ENCODE measurements at places on chromosomes 2 and 18.

GRCh38 chr2:158773121-158773520 is 22.0 kb upstream of the DAPL1 start:
- DNase-seq = no peak

DNA sequence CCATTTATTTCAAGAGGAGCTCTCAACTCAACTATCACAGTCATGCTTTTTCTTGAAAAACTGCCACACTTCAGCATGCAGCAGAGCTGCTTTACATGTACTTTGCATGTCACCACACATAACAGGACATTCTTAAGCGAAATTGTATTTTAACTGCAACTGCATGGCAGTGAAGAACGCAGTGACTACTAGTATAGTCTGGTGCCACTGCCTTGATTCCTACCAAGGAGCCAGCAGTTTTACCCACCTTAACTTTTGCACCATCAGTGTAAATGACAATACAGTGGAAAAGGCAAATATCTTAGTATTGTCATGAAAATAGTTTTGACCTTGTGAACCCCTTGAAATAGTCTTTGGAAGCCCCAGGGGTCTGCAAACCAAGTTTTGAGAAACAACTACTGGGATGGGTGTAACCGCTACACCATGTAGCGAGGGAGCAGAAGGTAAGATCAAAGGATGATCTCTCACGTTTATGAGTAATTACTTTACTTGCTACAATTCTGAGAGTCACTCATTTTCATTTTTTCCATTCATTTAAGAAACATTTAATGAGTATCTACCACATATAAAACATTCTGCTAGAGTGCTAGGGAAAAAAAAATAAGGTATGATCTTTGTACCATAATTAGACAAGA is 32.3 kb upstream of the MPP4 start:
- DNase-seq = no peak

GRCh38 chr2:189819297-189819704 is 35.1 kb downstream of the PMS1 start:
- DNase-seq = no peak

DNA sequence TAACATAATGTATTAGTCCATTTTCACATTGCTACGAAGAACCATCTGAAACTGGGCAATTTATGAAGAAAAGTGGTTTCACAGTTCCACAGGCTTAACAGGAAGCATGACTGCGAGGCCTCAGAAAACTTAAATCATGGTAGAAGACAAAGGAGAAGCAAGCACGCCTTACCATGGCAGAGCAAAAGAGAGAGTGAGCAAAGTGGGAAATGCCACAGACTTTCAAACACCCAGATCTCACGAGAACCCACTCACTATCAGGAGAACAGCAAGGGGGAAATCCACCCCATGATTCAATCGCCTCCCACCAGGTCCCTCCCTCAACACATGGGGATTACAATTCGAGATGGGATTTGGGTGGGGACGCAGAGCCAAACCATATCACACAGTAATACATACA is 22.5 kb downstream of the PIGN start:
- no peak for DNase-seq

DNA sequence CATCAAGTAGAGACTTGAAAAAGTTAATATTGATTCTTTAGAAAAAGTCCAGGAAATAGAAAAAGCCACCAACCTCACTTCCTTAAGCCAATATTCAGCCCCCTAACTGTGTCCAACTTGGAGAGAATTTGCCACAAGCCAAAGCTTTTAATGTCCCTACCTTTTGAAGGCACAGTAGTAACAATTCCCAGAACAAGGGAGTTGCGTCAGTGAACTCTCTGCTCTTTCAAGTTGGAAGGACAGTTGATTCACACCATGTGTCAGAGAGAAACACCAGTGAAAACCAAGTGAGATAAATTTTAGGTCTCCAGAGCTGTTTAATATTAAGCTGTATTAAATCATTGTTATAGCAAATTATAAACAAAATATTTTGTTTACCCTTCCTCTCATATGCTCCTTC is 66.1 kb downstream of the EXOC6B start:
- no peak for DNase-seq

DNA sequence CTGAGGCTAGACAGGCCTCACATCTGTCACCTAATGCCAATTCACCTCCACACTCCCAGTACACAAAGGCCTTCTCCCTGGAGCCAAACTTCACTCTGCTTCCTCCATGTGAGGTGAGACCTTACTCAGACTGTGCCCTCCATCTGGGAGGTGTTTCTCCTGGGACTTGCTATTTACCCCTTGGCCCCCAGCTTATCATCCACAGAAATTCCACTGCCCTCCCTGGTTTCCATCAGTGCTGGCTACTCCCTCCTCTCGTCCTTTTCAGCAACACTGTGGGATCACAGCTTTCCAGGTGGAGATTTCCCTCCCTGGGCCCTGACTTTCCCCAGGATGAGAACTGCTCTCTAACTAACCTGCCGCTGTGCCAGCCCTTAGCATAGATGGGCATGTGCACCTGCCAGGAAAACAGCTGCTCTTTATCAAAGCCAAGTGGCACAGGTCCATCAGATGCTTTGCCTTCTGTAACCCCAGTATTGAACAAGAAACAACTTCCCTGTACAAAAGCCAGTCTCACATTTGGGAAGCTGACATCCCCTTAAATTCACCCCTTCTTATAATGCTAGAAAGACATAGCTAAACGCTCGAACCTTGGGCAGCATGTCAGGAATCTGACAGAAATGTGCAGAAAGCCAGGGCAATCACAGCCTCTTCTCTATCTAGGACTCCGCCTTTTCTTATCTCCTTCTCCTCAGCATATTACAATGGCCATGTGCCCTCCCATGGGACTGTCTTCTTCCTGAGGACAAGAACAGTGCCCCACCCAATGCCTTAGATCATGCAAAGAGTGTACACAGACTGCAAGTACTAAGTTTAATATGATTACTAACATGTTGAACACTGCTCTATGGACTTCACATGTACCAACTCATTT is 535.5 kb upstream of the ID2 start:
- DNase-seq = no peak
